ENCODE measurements at places on chromosomes 11 and 22.

- no peaks in the 10 kb centered on the region for H3K36me3 ChIP-seq
- no peaks in the 10 kb centered on the region for H3K27me3 ChIP-seq
- no peak for DNase-seq
- no peak overlapping the region for H3K4me3 ChIP-seq
Observed at GRCh38 chr11:126433244-126433846, 77.9 kb downstream of the ST3GAL4 start.

DNA sequence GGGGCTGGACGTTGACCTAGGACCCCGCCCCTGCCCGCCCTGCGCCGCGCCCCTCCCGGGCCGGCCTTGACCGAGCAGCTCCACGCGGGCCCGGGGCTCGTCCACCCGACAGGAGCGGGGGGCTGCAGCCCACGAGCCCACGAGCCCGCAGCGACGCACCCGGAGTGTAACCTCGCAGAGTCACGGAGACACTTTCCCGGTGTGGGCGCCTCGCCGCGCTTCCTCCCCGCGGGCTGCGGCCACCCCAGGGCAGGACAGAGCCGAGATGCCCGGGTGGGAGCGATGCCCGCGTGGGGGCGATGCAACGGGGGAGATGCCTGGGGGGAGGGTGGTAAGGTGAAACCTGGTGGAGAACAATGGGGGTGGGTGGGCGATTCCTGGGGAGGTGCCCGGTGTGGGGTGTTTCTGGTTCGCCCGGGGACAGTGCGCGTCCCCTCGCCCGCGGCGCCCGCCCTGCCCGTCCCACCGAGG, 4.9 kb upstream of the ZBED4 start:
- peak overlapping the region; percentile 29 for H3K4me3 ChIP-seq
- no peak for DNase-seq
- no peak overlapping the region for H3K27ac ChIP-seq
- H3K27me3 ChIP-seq = peaks cover 87% of the 10 kb centered on the region
- no peaks in the 10 kb centered on the region for H3K4me1 ChIP-seq
- H3K36me3 ChIP-seq = no peaks in the 10 kb centered on the region

- DNase-seq = no peak
- H3K36me3 ChIP-seq = peaks cover 8% of the 10 kb centered on the region
- H3K4me1 ChIP-seq = peaks cover 27% of the 10 kb centered on the region
- peak overlapping the region; percentile 91 for H3K27ac ChIP-seq
Observed at GRCh38 chr11:68099474-68100405, 21.4 kb downstream of the CHKA start.

DNA sequence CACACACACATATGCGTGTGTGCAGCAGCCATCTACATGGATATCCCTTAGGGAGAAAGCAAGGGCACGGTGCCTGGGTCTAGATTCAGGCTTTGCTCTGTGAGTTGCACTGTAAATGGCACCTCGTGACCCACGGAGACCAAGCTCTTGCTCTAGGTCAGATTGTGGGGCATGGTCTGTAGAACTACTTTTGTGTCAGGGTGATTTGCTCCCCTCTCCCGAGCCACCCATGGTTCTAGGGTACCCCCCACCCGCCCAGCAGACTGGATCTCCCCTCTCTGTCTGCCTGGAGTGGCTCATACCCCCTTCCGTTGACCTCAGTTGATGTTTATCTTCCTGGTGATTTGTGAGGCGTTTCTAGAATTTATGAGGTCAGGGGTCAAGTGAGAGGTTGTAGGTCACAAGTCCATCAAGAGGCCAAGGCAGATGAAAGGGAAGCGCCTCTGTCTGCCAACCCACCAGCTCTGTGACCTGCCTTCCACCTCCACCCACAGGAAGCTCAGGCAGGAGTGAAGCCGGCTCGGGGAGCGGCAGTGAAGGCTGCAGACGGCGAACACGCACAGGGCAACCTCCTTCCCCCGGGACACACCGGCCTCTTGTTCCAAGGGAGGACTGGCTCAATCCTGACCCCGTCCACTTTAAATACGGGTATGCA, 76.2 kb upstream of the TTLL12 start:
- peaks cover 7% of the 10 kb centered on the region for H3K4me1 ChIP-seq
- 0 out of 2 replicates have a peak overlapping the region, but pooled peaks have one; percentile 26 for H3K27ac ChIP-seq
- no peak for DNase-seq
- H3K4me3 ChIP-seq = no peak overlapping the region
- H3K36me3 ChIP-seq = no peaks in the 10 kb centered on the region

DNA sequence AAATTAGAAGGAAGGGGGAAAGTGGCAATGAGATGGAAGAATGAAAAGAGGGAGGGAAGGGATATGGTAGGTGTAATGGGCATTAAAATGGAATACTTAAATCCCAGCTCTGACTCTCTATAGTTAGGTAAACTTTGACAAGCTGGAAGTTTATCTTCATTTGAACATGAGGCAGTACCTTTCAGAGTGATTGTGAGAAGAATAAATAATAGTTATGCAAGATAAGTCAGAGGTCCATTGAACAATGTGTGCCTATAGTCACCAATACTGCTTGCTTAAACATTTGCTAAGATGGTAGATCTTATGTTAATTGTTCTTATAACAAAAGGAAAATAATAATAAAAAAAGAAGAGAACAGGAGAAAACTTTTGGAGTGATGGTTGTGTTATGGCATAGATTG, 545.8 kb upstream of the CCDC90B start:
- H3K27ac ChIP-seq = no peak overlapping the region
- H3K4me3 ChIP-seq = no peak overlapping the region
- H3K27me3 ChIP-seq = no peaks in the 10 kb centered on the region
- DNase-seq = no peak

GRCh38 chr22:46500201-46500600, 37.2 kb downstream of the CELSR1 start:
- no peaks in the 10 kb centered on the region for H3K27me3 ChIP-seq
- H3K36me3 ChIP-seq = no peaks in the 10 kb centered on the region
- peaks cover 23% of the 10 kb centered on the region for H3K4me1 ChIP-seq
- H3K4me3 ChIP-seq = peak overlapping the region; percentile 42
- DNase-seq = peak; percentile 76

- H3K27ac ChIP-seq = no peak overlapping the region
- no peak overlapping the region for H3K4me3 ChIP-seq
- H3K27me3 ChIP-seq = no peaks in the 10 kb centered on the region
- peaks cover 35% of the 10 kb centered on the region for H3K4me1 ChIP-seq
Observed at GRCh38 chr11:34332524-34332923, 25.3 kb downstream of the ABTB2 start.

DNA sequence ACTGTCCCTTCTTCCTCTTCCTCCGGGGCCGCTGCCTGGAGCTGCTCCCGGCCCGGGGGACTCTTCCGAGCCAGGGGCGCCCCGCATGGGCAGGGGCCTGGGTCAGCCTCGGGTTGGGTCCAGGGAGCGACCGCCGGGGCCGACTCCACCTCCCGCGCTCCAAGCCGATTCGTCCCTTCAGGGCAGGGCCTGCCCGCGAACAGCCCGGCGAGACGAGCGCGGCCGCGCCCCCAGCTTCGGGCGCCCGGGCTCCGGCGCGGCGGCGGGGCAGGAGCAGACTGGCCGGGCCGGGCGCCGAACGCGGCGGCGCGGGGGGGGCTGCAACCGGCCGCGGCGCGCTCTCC, at the start of gene LARGE1:
Gene LARGE1 (minus strand): TSS at position 280 of the 344 bp plus-strand sequence.
- H3K4me1 ChIP-seq = peaks cover 61% of the 10 kb centered on the region
- peak within 1 kb of the TSS; percentile 36 for H3K27ac ChIP-seq
- DNase-seq = peak; percentile 56
- H3K4me3 ChIP-seq = peak within 1 kb of the TSS; percentile 93
- peaks cover 8% of the 10 kb centered on the region for H3K27me3 ChIP-seq

- H3K36me3 ChIP-seq = peaks cover 6% of the 10 kb centered on the region
- H3K27me3 ChIP-seq = no peaks in the 10 kb centered on the region
- no peak for DNase-seq
- no peaks in the 10 kb centered on the region for H3K4me1 ChIP-seq
- no peak overlapping the region for H3K4me3 ChIP-seq
Observed at GRCh38 chr11:129709801-129710398, 105.7 kb upstream of the TMEM45B start.

GRCh38 chr11:32307913-32308312, 127.4 kb downstream of the WT1 start:
- no peak overlapping the region for H3K4me3 ChIP-seq
- H3K4me1 ChIP-seq = peaks cover 8% of the 10 kb centered on the region
- H3K27me3 ChIP-seq = no peaks in the 10 kb centered on the region
- H3K36me3 ChIP-seq = no peaks in the 10 kb centered on the region
- DNase-seq = no peak

DNA sequence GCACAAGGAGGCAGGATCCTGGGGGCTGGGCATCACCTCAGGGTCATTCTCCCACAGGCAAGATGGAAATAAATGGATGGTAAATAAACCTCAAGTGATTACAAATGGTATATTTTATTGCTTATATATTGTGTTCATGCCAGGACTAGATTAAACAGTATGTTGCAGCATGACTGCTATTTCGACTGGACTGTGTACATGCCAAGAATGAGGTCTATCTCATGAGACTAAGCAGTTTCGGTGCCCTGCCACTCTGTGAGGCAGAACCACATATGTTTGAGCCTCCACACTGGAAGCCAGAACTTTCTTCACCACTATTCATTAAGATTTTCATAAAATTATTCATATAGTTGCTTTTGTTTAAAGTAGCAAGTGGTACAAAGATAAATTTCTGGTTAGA, 140.2 kb downstream of the DDX10 start:
- H3K4me3 ChIP-seq = no peak overlapping the region
- no peak for DNase-seq
- no peak overlapping the region for H3K27ac ChIP-seq
- H3K27me3 ChIP-seq = no peaks in the 10 kb centered on the region
- H3K4me1 ChIP-seq = peaks cover 11% of the 10 kb centered on the region

- DNase-seq = no peak
- H3K27me3 ChIP-seq = no peaks in the 10 kb centered on the region
- H3K27ac ChIP-seq = no peak overlapping the region
- peaks cover 30% of the 10 kb centered on the region for H3K36me3 ChIP-seq
Observed at GRCh38 chr11:114472661-114473060, 33.4 kb downstream of the REXO2 start.

GRCh38 chr11:128530118-128531074, 57.0 kb downstream of the ETS1 start:
- H3K36me3 ChIP-seq = peaks cover 9% of the 10 kb centered on the region
- peaks cover 83% of the 10 kb centered on the region for H3K27me3 ChIP-seq
- H3K4me1 ChIP-seq = peaks cover 62% of the 10 kb centered on the region
- no peak overlapping the region for H3K4me3 ChIP-seq
- DNase-seq = no peak
- H3K27ac ChIP-seq = no peak overlapping the region

DNA sequence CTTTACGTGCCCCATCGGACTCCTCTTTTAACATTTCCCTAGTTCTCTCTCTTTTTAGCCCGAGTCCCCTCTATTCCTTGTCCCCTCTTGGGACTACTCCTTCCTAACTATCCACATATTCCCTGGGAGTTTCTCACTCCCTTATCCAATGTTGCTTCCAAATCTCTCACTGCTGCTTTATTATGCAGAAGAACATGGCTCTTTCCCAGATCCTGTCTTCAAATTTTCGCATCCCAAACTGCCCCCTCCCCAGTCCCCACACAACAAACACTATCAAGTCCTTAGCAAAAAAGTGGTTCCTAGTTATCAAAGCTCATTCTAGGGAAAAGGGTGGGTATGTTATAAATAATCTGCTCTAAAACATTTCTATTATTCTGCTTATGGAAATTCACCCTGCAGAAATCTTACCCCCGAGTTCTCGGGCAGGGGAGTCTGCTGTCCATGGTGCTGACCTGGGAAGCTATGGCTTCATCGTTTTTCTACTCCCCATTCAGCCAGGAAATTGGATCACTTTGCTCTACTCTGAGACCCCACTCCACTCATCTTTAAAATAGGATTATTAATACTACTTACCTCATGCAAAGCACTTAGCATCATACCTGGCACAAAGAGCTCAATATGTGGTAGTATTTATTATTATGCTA, 393.5 kb downstream of the BUD13 start:
- H3K4me1 ChIP-seq = peaks cover 30% of the 10 kb centered on the region
- DNase-seq = peak; percentile 70

GRCh38 chr11:133403900-133404299, 128.4 kb downstream of the OPCML start:
- peaks cover 3% of the 10 kb centered on the region for H3K27me3 ChIP-seq
- DNase-seq = peak; percentile 54
- H3K4me1 ChIP-seq = peaks cover 5% of the 10 kb centered on the region
- H3K36me3 ChIP-seq = peaks cover 6% of the 10 kb centered on the region

DNA sequence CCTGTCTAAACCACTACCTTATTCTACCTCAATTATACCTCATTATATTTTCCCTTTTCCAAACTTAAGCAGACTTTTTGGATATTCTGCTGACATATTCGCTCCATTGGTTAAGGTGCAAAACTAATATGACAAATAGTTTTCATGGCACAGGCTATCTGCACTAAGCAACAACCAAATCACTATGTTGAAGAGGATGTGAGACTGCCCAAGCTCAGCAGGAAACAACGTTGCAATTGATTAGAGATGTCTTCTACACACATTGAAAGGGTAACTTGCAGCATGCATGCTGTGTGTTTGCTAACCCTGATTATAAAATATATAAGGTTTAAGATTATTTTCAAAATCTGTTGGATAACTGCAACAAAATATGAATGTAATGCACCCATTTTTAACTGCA, 61.6 kb downstream of the STK33 start:
- no peak overlapping the region for H3K4me3 ChIP-seq
- no peak overlapping the region for H3K27ac ChIP-seq
- DNase-seq = no peak

DNA sequence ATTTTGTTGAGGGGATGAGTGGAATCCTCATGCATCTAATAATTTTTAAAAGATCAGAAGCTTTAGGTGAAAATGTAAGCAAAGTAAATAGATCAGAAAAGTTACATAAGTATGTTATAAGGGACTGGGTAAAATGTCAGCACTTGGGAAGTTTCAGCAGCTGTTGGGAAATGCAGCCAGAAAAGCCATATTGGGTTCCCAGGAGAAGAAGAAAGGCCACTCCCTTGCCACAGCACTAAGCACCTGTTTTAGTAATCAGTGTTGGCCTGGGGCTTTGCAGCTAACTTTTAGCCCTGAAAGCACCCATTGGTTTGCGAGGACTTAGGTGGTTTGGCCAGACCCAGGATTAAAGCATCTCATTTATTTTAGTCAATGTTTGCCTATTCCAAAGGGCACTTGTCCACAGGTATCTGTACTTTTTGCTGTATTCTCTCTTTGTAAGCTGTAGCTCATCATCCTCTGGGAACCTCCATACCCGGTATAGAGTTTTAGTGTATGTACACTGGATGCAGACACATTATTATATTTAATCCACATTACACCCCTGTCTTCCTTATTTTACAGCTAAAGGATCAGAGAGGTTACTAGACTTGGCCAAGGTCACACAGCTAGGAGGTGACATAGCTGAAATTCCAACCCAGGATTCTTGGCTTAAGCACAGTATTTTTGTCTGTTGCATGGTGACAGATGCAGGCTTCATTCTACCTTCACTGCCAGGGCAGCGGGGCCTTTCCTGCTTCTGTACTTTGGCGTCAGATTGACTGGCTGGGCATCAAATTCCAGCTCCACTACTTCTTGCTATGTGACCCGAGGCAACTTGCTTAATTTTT, 127.7 kb upstream of the SESN3 start:
- DNase-seq = no peak
- H3K4me1 ChIP-seq = peaks cover 43% of the 10 kb centered on the region
- H3K36me3 ChIP-seq = no peaks in the 10 kb centered on the region
- H3K27ac ChIP-seq = no peak overlapping the region
- peaks cover 4% of the 10 kb centered on the region for H3K27me3 ChIP-seq
- no peak overlapping the region for H3K4me3 ChIP-seq

- DNase-seq = no peak
- H3K36me3 ChIP-seq = no peaks in the 10 kb centered on the region
- H3K27me3 ChIP-seq = no peaks in the 10 kb centered on the region
- no peak overlapping the region for H3K27ac ChIP-seq
Observed at GRCh38 chr11:7307836-7308235, 56.1 kb downstream of the SYT9 start.

All from WTC11 (cell line).